HEK293T (cell line): ENCODE measurements at places on chromosomes 5 and 9.

DNA sequence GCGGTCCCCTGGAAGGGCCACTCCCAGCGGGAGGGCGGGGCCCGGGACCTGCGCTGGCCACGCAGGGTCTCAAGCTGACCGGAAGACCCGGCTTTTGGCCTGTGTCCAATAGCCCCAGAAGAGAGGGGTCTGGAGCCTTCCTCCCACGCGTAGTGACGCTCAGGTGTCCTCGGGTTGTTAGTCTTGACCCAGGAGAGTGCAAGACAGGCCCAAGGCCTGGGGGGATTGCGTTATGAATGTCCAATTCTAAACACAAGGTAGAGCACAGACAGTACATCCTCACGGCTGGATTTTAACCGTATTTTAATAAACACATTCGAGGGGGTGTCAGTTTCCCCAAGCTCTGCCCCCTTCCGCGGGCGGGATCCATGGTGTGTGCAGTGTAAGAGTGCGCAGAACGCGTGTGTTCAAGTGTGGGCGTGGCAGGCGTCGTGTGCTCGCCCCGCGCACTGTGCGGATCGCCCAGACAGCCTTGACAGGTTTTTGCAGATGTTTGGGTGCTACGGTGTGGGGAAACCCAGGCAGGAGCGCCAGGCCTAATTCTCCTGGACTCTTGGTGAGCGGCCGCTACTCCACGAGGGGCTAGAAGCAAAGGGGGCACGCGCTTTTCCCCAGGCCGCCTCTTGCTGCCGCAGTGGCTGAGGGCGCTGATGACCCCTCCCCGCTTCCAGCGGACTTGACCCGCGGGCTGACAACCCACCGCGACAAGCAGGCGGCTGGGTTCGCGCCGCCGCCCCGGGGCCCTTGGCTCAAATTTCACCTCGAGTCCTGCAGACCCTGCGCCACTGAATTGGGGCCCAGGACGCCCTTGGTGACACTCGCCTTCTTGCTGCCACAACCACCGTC, 6.1 kb upstream of the DMRT3 start:
- DNase-seq: no peak

GRCh38 chr9:110668570-110669167, at the start of gene MUSK:
TSS of gene MUSK (plus strand) at chr9:110668791. CDS start at chr9:110668905, 114 bp downstream.
- no peak for DNase-seq

- no peak for DNase-seq
Observed at GRCh38 chr5:143118222-143118621, 285.3 kb downstream of the NR3C1 start.

GRCh38 chr5:13749766-13750165, 194.7 kb downstream of the DNAH5 start:
- DNase-seq: no peak

GRCh38 chr9:10371824-10372223, 241.0 kb downstream of the PTPRD start:
- no peak for DNase-seq

DNA sequence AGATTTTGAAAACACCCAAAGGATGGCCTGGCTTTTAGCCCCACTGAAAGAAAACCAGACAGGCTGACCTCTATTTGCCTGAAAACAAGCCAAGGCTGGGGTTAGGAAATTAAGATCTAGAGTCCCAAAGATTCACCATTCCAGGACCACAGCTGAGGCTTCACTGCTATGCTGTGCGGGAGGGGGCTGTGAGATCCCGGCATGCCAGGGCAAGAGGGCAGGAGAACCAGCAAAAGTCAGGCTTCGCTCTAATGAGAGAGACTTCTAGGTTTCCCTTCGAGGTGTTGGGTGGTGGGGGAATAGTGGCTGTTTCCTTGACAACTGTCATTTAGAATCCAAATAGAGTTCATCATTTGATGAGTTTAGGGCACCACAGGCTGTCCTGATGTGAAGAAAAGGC, 152.9 kb upstream of the NFIB start:
- DNase-seq: no peak

GRCh38 chr5:137567226-137567625, 68.1 kb upstream of the SPOCK1 start:
- DNase-seq: no peak

DNA sequence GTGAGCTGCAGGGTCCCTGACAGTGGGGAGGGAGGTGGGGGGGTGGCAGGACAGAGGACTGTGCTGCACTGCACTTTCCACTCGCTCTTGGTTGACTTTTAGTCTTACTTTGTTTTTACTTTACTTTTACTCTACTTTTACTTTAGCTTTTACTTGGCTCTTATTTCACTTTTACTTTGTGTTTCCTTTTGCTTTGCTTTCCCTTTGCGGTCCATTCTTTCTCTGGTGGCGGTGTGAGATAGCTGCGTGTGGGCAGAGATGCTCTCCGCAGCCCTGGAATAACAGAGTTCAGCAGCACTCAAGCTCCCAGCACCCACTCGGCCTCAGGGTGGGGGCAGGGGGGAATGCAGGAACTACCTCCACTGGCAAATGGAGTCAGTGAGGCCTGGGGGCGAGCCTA, 4.7 kb downstream of the AK8 start:
- no peak for DNase-seq

- no peak for DNase-seq
Observed at GRCh38 chr9:89442981-89443814, 54.7 kb downstream of the SEMA4D start.

- DNase-seq: no peak
Observed at GRCh38 chr9:14961372-14962068, 51.3 kb upstream of the FREM1 start.

DNA sequence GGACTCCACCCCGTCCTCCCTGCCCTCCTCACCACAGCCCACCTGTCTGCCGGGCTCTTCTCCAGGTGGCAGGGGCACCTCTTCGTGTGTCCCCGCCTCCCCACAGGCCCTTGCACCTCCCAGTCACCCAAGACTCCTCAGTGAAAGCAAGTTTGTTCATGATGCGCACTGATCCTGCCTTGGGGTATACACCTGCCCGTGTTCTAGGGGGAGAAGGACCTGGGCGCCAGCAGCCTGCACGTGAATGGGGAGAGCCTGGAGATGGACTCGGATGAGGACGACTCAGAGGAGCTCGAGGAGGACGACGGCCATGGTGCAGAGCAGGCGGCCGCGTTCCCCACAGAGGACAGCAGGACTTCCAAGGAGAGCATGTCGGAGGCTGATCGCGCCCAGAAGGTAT, 124.9 kb downstream of the EHMT1 start:
- no peak for DNase-seq

DNA sequence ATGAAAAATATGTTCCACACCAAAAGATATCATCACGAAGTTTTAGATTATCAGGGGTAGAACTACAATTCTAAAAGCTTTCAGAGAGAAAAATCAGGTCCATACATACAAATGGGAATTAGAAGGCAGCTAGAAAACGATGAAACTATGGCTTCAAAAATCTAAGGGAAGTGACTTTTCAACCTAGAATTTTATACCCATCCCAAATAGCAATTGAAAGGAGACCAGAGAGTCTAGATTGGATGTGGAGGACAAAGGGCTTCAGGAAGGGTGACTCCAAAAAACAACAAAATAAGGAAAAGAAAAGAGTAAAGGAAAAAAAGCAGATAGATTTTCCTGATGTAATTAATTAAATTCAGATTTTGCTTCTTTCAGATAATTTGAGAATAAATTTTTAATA, 72.0 kb upstream of the CEP78 start:
- DNase-seq: no peak

- no peak for DNase-seq
Observed at GRCh38 chr5:156912869-156913268, 50.2 kb downstream of the TIMD4 start.

DNA sequence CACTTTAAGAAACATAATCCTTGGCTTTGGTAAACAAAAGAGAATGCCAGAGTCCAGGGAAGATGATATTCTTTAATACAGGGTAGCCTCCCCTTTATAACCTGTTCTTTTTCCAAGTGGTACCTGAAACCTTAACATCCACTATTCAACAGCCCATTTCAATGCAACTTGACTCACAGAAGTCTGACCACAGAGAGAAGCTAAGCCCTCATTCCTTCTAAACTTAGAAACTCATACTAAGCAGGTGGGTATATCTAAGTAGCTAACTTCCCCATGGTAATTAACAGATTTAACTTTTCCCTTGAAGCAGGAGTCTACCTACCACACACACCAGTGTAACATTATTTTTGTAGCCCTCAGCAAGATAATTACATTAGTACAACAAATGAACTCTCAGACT, 91.9 kb downstream of the CEMIP2 start:
- no peak for DNase-seq

GRCh38 chr5:97125125-97125683, 17.2 kb downstream of the LIX1 start:
- no peak for DNase-seq
